ENCODE measurements at places on chromosomes 11 and 22.

DNA sequence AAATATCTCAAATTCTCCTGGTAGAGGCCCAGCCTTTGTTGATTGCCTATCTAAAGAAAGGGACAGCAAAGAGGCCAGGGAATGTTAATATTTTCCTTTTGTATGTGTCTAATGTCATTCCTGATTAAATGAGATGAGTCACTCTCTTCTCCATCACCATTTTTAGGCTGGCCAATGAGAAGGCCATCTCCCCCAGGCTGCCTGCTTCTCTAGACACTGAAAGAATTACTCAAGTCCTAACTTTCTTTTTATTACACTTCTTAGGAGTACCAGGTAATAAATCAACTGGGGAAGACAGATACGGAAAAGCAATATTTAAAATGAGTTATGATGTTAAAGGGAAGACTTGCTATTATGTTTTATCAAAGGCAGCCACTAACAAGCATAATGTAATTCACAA lies 259.2 kb upstream of the SORL1-AS1 start:
- no peak for DNase-seq

DNA sequence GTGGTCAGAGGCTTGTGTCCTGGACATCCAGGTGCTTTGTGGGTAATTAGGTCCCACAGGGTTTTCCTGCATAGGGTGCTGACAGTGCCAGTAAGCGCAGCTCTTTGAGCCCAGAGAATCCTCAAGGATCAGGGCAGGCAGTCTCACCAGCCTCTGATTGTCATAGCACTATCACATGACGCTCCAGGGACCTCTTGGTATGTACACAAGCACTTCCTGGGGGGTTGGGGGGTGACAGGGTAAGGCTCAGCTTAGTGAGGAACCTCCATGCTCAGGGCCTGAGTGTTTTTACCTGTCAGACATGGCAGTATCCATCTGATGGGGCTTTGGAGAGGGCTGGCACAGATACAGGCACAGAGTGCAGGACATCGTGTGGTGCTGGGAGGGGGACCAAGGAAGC lies 27.9 kb upstream of the SUSD2 start:
- no peak for DNase-seq

- DNase-seq = no peak
Measured at GRCh38 chr11:114813189-114813718, 134.9 kb downstream of the NXPE2 start.

- DNase-seq = no peak
Measured at GRCh38 chr22:48705159-48705916, 1122.3 kb downstream of the BRD1 start.

DNA sequence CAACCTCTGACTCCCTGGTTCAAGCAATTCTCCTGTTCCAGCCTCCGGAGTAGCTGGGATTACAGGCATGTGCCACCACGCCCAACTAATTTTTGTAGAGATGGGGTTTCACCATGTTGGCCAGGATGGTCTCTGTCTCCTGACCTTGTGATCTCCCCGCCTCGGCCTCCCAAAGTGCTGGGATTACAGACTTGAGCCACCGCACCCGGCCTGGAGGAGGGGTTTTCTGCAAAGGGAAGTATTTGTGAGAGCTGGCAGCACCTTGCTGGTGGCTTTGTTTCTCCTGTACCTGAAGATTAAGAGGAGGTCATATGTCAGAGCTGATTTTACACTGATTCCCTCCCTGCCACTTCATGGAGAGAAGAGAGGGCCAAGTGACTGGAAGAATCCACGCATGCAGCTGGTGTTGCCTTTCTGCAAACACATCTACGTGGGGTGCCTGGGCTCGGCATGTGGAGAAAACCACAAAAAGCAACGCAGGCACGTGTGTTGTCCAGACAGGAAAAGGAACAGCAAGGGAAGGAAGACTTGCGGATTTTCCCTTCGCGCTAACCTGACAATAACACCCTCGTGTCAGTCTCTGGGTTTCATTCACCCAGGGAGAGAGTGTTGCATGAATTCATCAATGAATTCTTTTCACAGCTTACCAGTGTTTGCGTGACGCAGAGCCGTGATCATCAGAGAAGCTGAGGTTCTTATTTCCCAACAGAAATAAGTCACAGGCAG lies 61.9 kb downstream of the TSPAN18 start:
- no peak for DNase-seq

DNA sequence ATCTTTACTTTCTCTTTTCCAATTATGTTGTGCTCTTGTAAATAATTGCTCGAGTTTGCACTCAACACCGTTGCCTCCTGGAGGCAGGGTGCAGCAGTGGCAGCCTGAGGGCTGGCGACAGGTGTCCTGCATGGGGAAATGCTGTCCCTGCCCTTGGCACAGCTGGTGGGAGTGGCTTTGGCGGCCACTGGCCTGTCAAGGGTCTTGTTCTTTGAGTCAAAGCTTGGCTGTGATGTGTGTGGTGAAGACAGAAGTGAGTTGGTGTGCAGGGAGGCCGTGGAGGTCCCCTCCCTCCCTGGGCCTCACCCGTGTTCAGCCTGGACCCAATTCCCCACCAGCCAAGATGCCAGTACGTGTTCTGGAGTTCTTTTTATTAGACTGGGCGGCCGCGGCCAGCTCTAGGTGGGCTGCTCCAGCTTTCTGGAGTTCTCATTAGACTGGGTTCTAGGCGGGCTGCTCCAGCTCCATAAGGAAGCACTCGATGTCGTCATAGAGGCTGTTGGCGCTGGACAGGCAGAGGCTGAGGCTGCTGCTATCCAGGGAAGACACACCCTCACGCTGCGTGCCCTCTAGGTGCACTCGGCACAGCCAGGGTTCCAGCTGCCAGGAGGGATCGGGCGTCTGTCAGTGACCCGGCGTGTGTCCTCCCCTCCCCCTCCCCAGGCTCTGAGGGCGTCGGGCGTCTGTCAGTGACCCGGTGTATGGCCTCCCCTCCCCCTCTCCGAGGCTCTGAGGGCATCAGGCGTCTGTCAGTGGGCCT lies 3.4 kb downstream of the IRF7 start:
- no peak for DNase-seq

DNA sequence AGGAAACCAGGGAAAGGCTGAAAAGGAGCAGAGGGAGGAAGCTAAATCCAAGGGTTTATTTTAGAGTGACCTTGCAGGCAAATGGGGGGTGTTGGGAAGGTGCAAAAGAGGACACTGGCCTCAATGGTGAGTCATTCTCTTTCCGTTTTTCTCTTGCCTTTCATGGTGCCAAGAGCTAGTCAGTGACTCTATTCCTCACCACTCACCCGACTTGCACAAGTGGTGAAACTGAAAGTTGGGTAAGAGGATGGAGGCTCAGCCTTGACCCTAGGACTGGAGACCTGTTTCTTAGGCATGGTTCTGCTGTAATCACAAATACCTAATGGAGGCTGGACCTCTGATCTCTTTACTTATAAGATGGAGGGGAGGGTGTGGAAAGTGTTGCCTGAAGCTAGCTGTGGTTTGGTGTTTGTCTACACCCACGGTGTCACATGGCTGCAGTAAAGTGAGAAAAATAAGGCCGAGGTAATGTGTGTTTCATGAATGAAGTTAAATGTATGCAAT lies 67.3 kb upstream of the CREB3L1 start:
- peak; percentile 77 for DNase-seq

DNA sequence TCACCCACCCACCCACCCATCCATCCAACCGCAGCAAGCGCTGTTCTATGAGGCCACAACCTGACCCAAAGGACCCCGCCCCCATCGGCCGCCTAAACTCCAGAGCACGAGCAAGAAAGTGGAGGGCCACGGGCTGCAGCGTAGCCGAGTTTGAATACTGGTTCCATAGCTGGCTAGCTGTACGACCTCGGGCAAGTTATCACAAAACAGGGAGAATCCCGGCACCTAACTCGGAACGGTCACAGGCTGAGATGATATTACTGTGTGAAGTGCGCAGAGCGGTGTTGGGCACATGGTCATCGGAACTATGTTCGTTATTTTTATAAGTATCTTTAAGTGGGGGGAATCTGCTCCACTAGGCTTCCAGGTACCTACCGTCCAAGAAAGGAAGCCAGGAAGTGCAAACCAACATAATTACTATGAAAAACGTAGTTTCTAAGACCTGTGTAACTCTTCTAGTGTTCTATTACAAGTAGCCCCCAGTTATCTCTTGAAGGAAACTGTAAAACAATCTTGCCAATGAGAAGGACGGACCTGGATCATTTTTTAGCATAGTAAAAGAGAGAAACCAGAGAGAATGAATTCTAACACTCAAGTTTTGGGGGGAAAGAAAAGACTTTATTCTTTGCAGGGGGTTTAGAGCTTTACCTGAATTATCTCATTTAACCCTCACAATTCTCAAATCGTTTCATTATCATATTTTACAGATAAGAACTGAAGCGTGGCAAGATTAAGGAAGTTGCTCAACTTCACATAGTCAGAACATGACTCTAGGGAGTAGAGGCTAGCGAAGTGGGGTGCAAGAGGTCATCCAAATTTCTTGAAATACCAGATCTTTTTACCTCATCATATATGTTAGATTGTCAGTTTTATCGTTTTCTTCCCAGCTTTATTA lies 663 bp upstream of the BUD13 start:
- DNase-seq = no peak

- no peak for DNase-seq
Measured at GRCh38 chr11:73384872-73385689, 8.9 kb downstream of the RELT start.

DNA sequence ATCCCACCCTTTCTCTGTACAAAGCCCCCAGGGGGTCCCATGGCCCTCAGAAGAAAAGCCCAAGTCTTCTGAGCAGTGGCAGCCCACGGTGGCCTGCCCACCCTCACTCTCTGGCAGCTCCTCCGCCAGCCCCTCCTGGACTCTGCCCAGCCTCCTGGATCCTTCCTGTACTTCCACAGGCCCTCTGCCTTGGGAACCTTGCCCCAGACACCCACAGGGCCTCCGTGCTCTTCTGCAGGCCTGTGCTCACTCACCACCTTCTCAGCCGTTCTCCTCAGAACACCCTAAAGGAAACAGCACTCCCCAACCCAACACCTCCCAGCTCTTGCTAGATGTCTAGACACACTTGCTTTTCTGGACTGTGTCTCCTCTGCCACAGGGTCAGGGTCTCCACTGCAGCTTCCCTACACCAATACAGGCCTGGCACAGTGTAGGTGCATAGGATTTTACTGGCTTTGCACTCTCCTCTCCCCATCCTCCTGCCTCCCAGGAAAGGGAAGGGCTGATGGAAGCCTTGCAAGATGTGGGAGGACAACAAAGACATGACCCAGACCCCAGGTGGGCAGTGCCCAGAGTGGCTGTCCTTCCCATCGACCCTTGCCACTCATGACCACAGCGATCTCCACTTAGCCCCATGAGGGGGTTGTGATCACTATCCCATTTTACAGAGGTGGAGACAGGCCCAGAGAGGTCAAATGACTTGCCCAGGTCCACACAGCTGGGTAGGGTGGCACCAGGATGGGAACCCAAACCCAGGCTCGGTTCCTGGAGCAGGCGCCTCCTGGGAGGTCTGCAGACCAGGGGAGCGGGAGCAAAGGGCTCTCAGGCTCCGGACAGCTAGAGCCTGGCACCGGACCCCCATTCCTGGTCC lies 2.0 kb downstream of the SCARF2 start:
- DNase-seq = no peak

GRCh38 chr22:40189997-40190396 lies 12.3 kb downstream of the TNRC6B start:
- DNase-seq = no peak

GRCh38 chr22:31233001-31233400 lies 20.9 kb downstream of the LIMK2 start:
- DNase-seq = no peak

DNA sequence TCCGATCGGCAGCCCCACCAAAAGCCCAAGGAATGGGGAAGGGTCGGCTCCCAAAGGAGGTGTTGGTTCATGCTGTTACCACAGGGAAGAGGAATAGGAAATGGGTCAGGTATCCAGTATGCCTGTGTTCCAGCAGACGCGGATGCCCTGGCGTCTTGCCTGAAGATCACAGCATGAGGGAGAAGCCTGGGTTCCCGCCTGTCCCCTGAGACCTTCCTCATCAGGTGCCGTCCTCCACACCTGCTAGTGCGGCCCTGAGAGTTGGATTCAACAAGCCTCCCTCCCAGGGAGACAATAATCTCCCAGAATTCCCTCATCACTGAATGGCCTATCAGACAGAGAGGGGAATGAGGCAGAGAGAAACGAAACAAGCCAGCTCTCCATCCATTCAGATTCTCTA lies 92.2 kb downstream of the SPATA19 start:
- DNase-seq = no peak

DNA sequence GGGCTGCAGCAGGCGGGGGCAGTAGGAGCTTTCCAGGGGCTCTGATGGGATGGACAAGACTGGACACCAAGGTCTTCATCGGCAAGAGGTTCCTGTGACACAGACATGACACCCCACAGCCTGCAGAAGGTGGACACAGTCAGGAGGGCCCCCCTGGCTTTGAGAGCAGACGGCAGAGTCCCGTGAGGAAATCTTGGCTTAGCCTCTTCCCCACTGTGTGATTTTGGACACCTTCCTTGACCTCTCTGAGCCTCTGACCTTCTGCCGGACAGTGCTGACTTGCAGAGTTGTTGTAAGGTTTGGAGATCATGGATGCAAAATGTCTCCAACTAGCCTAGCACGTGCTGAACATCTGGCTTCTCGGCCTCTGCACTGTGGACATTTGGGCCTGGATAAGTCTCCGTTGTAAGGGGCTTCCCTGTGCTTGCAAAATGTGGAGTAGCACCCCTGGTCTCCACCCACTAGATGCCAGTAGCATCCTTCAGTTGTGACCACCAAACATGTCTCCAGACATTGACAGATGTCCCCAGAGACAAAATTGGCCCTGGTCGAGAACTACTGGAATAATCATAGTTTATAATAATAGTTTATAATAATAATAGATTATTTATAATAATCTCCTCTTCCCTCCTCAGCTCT lies 54.6 kb downstream of the MCM5 start:
- no peak for DNase-seq

DNA sequence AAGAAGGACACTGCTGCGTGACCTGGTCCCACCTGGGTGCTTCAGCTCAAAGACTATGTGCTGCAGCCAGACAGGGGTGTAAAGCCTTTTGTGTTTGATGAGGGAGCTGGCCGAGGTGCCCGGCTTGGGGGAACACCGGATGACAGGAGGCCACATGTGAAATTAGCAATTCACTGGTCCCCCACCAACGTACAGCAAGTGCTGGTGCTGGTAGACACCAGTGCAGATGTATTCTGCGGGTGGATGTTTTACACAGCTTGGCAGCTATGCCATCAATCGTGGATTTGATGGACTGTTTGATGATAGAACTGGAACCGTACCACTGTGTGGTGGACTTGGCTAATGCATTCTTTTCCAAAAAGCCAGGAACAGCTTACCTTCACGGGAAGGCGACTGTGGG lies 47.9 kb upstream of the LIPT2 start:
- no peak for DNase-seq

DNA sequence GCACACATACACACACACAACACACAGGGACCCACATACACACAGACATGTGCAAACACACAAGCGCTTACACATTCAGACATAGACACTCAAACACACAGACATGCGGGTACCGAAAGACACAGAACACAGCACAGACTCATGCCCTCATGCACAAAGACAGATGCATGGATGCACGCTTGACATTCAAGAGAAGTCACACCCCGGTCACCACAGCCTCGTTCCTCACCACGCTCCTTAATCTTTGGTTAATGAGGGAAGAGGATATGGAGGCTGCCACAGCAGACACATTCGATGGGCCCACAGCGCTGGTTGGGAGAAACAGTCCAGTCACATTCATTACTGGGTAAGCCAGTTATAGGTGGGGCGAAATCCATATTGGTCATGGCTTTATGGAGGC lies 51.9 kb upstream of the EIF3D start:
- DNase-seq = no peak

Measured in MM.1S (cell line).